ENCODE measurements at places on chromosomes 4 and X. TPM values are rescaled to one million over a fixed set of nuclear protein-coding genes. Genes with fewer than 3 reads are reported as not detected.

DNA sequence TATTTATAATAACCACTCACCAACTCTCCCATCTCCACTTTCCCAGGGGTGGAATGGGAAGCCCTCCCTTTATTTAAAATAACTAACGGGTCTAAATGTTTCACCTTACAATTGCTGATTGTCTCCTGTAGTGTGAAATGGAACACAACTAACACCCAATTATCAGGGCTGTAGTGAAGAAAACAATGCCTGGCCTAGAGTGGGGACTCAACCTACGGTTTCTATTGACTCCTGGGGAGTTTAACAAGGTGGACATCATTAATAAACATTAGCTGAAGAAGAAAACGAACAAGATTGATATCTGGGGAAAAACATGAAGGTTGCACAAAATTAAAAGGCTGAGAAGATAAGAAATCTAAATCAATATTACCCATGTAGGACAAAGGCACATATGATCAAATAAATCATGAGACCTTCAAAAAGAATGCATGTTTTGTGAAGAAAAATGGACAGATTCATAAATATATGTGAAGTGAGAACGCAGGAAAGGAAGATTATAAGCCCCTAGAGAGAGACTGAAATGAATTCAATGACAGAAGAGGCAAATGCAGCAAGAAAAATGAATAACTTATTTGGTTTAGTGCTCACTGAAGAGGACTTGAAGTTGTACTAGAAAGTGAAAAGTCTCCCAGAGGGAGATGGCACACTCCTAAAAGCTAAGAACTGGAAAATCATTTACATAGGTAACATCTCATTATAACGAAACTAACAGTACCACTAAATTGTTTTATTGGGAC is 593.0 kb upstream of the AADAT start:
- no peak overlapping the region for H3K27ac ChIP-seq
- no peak for DNase-seq
- H3K4me1 ChIP-seq: no peaks in the 10 kb centered on the region

DNA sequence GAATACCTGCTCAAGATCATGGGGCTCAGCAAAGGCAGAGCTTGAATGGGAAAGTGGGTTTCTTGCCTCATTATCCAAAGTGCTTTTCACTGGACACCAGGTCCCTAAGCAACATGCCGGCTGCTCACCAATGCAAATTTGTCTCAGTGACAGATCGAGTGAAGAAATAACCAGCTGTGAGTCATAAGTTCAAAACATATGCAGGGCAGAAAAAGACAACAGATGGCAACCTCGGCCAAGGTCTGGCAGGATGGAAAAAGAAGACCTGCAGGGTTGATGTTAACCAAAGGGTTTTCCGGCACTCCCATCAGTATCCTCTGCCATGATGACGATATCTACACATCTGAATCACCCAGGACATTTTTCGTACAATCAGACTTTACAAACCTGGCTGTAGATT is 124.1 kb downstream of the AFAP1 start:
- peaks cover 9% of the 10 kb centered on the region for H3K36me3 ChIP-seq
- H3K27ac ChIP-seq: no peak overlapping the region
- H3K27me3 ChIP-seq: no peaks in the 10 kb centered on the region
- peaks cover 8% of the 10 kb centered on the region for H3K4me1 ChIP-seq
- no peak overlapping the region for H3K4me3 ChIP-seq
- DNase-seq: no peak

DNA sequence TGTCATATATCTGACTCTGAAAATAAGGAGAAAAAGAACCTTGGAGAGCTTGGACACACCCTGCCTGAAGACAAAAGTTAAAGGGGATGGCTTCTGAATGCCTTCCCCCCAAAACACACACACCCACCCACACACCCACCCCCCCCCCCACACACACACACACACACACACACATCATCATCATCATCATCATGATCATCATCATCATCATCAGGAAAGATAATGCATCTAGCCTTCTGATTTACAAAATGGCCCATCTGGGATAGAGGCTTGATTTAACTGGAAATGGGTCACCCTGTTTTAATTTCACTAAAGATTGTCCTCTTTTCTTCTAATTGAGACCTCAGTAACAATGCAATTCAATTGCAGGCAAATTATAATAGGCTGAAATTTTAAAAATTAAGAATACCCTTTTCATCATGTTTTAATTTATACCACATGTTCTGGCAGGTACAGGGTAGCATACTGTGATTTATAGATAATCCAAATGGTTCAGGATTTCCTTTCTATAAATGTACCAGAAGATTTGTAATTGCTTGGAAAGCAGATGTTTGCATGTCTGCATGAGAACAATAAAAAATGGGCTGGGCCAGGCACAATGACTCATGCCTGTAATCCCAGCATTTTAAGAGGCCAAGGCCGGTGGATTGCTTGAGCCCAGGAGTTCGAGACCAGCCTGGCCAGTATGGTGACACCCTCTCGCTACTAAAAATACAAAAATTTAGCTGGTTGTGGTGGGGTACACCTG is 56.5 kb downstream of the TRIM2 start:
- H3K4me3 ChIP-seq: no peak overlapping the region
- no peaks in the 10 kb centered on the region for H3K4me1 ChIP-seq
- no peak for DNase-seq
- H3K36me3 ChIP-seq: no peaks in the 10 kb centered on the region
- no peak overlapping the region for H3K27ac ChIP-seq

- no peaks in the 10 kb centered on the region for H3K36me3 ChIP-seq
- no peak overlapping the region for H3K27ac ChIP-seq
- no peaks in the 10 kb centered on the region for H3K4me1 ChIP-seq
Observed at GRCh38 chr4:94372991-94373390, 30.4 kb upstream of the HPGDS start.

DNA sequence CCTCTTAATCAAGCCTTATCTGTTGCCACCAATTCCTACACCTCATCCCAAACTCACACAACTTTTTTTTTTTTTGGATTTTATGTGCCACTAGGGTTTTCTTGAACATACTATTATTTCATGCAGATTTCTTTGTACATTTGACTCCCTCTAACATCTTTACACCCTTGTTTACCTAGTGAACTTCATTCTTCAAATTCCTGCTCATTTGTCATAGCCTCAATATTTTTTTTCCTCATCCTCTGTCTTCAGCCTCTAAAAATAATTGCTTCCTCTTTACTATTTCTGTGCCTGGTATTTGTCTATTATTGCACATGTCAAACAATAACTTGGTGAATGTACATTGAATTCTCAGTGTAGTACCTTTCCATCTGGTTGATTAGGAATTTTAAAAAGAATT is 22.0 kb downstream of the NBDY start:
- H3K27ac ChIP-seq: no peak overlapping the region
- no peak overlapping the region for H3K4me3 ChIP-seq
- no peak for DNase-seq
- H3K4me1 ChIP-seq: no peaks in the 10 kb centered on the region

DNA sequence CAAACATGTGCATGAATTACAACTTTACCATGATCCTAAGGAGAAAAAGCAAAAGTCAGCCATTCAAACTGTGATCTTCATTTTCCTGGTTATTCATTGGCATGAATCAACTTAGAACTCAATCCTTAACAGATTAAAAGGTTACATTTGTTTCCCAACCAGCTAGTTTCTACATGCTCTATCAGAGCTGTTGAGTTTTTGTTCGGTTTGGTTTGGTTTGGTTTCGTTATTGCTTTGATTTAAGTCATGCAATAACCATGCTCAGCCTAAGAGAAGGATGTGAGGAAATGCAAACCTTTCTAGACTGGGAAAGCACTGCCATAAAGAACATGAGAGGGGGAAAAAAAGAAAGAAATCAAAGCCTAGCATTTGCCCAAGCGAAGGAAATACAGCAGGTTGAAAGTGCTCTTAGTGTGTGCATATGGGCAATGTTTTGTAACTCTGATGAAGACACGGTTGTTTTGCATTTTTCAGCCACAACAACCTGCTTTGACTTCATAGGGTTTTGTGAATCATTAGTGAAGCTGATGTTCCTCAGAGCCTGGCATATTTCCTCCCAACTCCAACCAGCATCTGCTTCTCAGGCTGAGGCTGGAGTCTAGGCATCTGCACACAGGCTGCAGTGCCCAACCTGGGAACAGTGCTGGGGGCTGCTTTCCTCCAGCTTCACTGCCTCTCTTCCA is 234.3 kb downstream of the ZNF674 start:
- no peaks in the 10 kb centered on the region for H3K27me3 ChIP-seq
- no peaks in the 10 kb centered on the region for H3K36me3 ChIP-seq
- H3K4me1 ChIP-seq: no peaks in the 10 kb centered on the region
- no peak overlapping the region for H3K27ac ChIP-seq

DNA sequence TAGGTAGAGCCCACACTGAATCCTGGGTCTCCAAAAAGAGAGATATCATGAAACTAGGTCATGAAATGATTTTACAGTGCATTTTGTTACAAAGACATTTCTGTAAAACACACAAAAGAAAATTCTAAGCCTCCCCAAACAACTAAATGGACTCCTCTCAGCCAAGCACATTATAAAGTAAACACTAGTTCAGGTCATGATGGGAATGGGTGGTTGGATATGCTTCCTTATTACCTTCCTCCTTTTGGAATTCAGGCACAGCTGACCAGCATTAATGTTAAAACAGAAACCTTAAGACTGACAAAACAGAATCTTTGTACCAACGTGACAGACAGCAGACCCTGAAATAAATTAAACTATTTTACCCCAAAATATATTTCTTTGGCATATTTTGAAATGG is 87.9 kb upstream of the NPY2R start:
- H3K27ac ChIP-seq: no peak overlapping the region
- no peak for DNase-seq
- H3K4me1 ChIP-seq: no peaks in the 10 kb centered on the region
- H3K36me3 ChIP-seq: no peaks in the 10 kb centered on the region
- H3K27me3 ChIP-seq: no peaks in the 10 kb centered on the region
- no peak overlapping the region for H3K4me3 ChIP-seq

DNA sequence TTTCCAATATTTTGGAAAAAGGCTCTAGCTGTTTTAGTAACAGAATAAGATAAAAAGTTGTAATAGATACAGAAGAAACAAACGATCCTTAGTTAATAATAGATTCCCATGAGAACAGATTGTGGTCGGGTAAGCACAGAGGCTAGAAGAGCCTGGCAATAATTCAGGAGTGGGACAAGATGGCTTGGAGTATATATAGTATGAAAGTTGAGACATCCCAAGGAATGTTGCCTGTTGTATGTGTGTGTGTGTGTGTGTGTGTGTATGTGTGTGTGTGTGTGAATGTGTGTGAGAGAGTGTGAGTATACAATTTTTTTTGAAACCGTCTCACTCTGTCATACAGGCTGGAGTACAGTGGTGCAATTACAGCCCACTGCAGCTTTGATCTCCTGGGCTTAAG is 150.7 kb downstream of the PDGFC start:
- H3K36me3 ChIP-seq: no peaks in the 10 kb centered on the region
- no peaks in the 10 kb centered on the region for H3K4me1 ChIP-seq
- no peak overlapping the region for H3K27ac ChIP-seq
- DNase-seq: no peak

DNA sequence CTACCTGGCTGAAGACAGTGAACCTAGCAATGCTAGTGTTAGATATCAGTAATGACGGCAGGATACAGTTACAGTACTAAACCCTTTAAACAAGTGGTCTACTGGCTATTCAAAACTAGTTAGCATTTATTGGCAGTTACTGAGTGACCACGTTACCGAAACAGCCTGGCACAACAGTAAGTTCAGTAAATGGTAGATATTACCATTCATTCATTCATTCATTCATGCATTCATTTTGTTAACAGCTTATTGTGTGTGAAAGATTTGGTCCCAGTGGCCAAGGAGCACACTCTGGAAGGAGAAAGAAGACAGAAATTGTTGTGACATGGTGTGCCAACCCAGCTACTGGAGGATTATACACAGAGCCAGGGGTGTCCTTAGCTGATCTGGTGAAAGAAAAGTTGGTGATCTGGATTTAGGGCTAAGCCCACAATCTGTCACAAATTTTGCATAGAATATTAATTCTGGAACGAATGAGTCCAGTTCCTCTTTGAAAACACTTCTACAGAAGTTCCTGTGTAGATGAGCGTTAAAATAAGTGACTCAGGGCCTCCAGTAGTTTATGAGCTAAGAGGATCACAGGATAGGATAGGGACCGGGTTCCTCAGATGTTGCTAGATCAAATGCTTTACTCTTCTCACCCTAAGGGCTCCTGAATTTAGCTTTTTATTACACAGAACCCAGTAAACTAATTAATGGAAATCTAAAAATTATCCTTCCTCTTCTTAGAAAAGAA is 179.1 kb downstream of the CBR4 start:
- H3K4me3 ChIP-seq: peak overlapping the region; percentile 85
- no peaks in the 10 kb centered on the region for H3K4me1 ChIP-seq
- H3K27me3 ChIP-seq: peaks cover 13% of the 10 kb centered on the region
- H3K36me3 ChIP-seq: no peaks in the 10 kb centered on the region
- no peak for DNase-seq

GRCh38 chrX:1649621-1650020 is 34.8 kb downstream of the ASMT start:
- no peak overlapping the region for H3K27ac ChIP-seq
- no peaks in the 10 kb centered on the region for H3K27me3 ChIP-seq
- H3K36me3 ChIP-seq: no peaks in the 10 kb centered on the region
- DNase-seq: no peak
- H3K4me1 ChIP-seq: no peaks in the 10 kb centered on the region

DNA sequence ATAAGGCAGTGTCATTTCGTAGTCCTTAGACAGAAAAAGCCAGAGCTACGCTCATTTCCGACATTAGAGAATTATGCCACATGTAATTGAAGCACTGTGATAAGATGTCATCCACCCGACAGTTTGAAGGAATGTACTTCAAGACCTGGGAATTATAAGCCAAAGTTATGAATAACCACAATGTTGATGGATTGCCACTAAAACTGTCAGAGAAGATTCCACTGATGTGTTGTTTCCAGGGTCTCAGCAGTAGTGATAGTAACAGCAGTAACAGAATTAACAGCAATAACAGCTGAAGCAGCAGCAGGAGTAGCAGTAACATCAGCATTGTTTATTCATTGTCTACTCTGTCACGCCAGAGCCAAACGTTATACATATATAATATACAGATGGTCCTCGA is 24.7 kb downstream of the RAB33A start:
- no peaks in the 10 kb centered on the region for H3K4me1 ChIP-seq
- no peak for DNase-seq
- H3K4me3 ChIP-seq: no peak overlapping the region
- no peaks in the 10 kb centered on the region for H3K27me3 ChIP-seq

DNA sequence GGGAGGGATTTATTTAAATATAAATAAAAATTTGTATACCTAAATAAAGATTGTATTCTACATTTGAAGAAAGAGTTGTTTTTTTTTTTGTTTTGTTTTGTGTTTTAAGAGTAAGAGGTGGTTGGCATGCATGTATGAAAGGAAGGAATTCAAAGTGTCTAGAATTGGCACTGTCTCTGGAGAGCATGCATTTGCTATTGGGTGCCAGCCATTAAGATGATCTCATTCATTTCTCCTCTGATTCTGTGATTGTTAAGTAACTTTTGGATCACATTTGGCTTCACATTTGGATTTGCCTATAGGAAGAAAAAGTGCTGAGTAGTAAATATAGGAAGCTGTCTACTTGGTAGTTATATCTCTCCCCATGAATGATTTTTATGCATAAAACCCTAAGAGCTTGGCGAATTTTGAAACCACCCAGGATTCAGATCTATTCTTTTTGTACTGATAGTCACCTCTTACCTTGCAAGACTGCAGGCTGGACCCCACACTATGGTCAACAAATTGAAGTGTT is 7.8 kb upstream of the BOD1L1 start:
- DNase-seq: no peak
- H3K27me3 ChIP-seq: no peaks in the 10 kb centered on the region
- H3K4me1 ChIP-seq: no peaks in the 10 kb centered on the region
- H3K4me3 ChIP-seq: no peak overlapping the region

SOD3 gene
- 484 TPM for total RNA-seq

SMPX gene
- total RNA-seq: not detected

C4orf46 gene
- total RNA-seq: not detected

GLRA2 gene
- total RNA-seq: not detected

Data from upper lobe of left lung (tissue), 6 donors.